ENCODE measurements at places on chromosomes 2 and 18. TPM values are rescaled to one million over a fixed set of nuclear protein-coding genes. Genes with fewer than 3 reads are reported as not detected.
A peak's percentile ranks its signal among the peaks of the same experiment; 100 is the strongest.

DNA sequence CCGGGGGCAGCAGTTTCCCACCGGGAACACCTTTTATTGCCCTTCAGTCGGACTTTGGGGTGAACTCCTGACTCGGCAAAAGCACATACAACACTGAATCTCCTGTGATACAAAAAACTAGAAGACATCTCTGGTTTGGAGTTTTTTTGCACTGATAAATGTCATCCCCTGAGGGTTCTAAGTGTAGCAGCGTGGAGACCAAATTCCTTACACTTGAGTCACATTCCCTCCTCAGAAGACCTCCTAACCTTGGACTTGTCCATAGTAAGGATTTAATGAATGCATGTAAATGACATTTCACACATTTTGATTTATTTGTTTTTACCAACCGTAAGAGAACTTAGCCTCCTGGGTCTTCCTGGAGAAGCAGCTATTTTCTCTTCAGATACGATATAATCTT, 54.0 kb upstream of the GPR45 start:
- DNase-seq = no peak

GRCh38 chr18:55100817-55101457, 141.7 kb upstream of the CCDC68 start:
- no peak for DNase-seq

DNA sequence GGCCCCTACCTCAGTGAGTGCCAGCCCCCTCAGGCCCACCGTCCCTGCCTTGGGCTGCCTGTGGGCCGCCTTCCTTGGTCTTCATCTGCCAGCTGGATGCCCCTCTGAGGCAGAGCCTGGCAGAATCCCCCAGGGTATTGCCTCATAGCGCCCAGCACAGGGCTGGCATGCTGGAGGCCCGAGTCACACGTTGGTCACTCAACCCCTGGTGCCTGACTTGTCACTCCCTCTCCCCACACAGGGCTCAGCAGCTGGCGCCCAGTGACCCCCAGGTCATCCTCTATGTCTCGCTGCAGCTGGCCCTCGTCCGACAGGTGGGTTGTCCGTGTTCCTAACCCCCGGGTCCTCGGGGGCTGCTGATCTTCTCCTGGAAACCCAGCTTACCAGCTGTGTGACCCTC, 108.4 kb upstream of the MCFD2 start:
- no peak for DNase-seq

DNA sequence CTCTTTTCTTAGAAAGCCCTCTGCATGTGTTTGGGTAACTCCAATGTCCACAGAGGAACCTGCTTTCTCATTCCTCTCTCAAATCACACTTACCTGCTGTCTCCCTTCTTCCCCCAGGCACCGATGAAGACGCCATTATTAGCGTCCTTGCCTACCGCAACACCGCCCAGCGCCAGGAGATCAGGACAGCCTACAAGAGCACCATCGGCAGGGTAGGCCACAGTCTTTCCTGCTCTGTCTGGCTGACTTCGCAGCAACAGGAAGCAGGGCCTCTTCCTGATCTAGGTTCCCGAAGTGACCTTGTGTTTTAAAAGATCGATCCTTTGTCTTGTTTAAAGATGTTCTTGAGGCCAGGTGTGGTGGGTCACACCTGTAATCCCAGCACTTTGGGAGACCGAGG, 25.0 kb upstream of the GMCL1 start:
- no peak for DNase-seq

- DNase-seq = no peak
Measured at GRCh38 chr2:119241205-119241532, 17.5 kb downstream of the STEAP3 start.

DNA sequence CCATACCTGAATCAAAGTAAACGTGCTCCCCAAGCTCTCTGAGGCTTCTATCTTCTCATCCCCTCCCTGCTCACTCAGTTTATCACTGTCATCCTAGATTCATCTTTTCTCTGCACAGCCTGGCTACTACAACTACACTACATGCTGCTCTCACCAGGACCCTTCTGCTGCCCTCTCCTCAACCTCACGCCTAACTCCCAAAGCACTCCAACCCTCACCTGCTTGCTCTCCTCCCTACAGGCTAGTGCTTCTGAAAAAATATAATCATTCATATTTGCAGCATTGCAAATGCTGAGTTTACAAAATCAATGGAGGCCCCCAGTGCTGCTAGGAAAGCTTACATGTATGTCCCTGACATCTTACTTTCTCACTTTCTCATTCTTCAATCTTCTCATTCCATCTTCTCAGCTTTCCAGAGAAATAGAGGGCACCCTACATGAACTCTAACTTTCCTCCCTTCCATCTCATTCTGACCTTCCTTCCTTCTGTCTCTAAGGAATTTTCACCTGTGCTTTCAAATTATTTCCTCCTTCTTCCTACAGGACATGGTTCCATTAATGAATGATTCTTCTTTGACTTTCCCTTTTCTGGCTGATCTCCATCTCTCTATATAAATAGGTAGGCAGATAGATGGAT, 36.3 kb downstream of the EVA1A start:
- no peak for DNase-seq

SETBP1 gene
- polyA plus RNA-seq = 25.7 TPM

- DNase-seq = no peak
Measured at GRCh38 chr2:28350196-28350595, 42.5 kb upstream of the FOSL2 start.

DNA sequence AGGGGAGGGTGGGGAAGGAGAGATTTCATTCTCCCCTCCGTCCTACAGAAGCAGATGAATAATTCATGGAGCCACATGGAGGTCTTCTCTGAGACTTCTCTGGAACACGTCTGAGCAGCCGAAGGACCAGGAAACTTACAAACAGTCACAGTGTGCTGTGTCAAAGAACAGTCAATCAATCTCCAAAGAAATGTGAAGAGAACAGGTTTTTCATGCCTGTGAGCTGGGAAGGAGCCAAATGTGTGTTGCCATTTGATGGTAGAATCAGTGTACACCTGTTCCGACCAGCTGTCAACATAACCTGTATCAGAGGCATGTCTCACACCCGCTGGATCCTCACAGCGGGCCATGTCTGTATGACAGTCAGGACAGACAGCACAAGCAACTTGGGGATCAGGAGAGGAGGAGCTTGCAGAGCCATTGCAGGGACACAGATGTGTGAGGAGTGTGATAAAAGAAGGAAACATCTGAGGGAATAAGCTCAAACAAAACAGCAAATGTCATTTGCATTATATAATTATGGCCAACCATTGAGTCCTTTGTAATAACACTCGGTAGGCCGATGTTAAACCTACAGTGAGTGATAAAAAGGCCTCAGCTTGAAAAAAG, 298.5 kb downstream of the EN1 start:
- peak; percentile 76 for DNase-seq

- no peak for DNase-seq
Measured at GRCh38 chr2:189208254-189208653, 28.7 kb upstream of the COL5A2 start.

PHOSPHO2 gene
- 2.9 TPM for polyA plus RNA-seq

- no peak for DNase-seq
Measured at GRCh38 chr2:16728351-16729136, 62.9 kb upstream of the CYRIA start.

DNA sequence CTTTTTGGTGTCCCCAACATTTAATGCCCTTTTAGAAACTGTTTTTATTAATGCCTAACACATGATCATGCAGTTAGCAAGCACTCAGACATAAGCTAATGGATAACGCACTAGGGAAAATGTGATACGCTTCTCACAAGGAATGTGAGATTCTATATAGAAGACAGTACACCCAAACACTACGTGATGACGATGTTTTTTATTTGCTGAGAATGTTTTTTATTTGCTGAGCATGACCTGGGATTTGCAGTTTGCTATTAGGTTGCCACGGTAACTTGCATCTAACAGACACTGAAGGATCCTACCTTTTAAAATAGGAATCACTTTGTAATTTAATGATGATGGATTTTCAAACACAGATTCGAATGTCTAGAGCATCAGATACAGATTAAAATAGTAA, 4.9 kb downstream of the SMC6 start:
- no peak for DNase-seq

GCG gene
- polyA plus RNA-seq = not detected

GRCh38 chr2:200845194-200845593, 19.3 kb downstream of the CLK1 start:
- DNase-seq = no peak

GRCh38 chr2:119425119-119425405, 6.6 kb upstream of the TMEM37 start:
- no peak for DNase-seq

All from brain (organoid and tissue), 16 donors.